Transverse colon (tissue), 4 donors: ENCODE measurements at places on chromosomes 6 and 20. TPM values are rescaled to one million over a fixed set of nuclear protein-coding genes. Genes with fewer than 3 reads are reported as not detected.
A peak's percentile ranks its signal among the peaks of the same experiment; 100 is the strongest.

GRCh38 chr6:71720705-71721104 lies 165.6 kb upstream of the RIMS1 start:
- peak; percentile 12 for DNase-seq

GRCh38 chr6:128495536-128496333 lies 24.7 kb downstream of the PTPRK start:
- DNase-seq = no peak

- DNase-seq = no peak
Observed at GRCh38 chr6:91428296-91428695, 841.4 kb upstream of the MAP3K7 start.

GRCh38 chr6:26158076-26158580 lies 70.9 kb downstream of the HFE start:
- DNase-seq = peak; percentile 89

DNA sequence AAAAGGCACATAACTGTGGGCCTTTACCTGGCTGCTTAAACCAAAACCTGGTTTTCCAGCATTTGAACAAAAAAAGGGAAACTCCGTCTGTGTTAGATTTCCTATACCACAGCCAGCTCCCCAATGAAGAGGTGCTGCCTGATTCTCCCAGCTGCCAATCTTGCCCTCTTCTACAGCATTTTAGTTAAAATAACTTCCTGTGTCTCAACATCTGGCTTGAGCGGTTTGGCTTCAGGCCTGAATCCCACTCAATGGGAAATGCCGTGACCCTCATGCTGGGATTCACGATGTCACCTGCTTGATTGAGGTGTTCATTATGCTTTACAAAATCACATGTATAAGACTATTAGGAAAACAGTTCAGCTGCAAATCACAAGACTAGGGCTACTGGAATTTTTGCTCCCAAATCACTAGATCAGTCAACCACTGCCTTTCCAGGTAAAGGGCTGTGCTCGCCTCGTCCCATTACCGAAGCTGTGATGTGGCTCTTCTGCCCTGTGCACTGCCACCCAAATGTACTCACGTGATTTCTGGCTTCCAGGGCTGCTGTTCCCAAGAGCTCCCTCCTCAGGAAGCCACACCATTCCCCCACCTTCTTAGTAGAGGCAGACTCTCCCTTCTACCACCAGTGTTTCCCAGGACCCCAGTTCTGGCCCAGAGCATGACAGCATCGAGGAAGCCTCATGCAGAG lies 94.6 kb downstream of the PSMG4 start:
- no peak for DNase-seq

Gene LY6G6F
- total RNA-seq = not detected

Gene DUSP15
- total RNA-seq = 1.1 TPM
